Fibroblast of upper back skin (primary cell): ENCODE measurements at places on chromosomes 12 and 14.

DNA sequence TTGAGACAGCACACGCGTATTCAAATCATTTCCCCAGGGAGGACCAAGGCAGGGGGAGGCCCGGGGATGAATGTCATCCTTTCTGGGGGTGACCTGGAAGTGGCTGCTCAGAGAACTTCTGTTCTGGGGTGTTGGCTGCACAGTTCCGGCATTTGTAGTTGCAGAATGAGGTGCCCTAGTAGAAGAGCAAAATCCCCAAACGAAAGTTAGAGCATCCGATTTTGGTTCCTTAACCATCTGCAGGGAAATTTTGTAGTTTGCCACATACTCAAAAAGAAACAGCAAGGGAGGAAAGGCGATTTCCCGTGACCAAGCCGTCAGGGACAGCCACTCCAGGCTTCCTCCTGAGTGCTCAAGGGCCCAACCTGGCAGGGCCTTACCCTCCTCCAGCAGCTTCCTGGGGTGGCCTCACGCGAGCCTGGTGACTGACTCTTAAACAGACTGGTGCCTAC lies 13.0 kb upstream of the TRAF3 start:
- no peak for DNase-seq

DNA sequence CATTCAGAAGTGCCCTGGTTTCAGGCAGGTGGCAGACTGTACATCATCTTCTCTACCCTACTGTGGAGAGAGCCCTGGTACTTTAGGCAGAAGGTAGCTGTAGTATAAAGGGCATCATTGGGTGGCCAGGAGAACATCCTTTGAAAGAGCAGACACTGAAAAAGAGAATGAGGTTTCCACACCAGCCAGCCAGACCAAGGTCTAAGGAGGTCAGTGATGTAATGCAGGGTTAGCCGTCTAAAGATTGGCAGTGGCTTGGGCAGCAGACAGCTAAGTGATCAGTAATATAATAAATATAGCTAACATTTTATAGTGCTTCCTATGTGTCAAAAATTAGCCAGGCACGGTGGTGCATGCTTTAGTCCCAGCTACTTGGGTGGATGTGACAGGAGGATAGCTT lies 12.0 kb downstream of the ZBTB25 start:
- DNase-seq: no peak

DNA sequence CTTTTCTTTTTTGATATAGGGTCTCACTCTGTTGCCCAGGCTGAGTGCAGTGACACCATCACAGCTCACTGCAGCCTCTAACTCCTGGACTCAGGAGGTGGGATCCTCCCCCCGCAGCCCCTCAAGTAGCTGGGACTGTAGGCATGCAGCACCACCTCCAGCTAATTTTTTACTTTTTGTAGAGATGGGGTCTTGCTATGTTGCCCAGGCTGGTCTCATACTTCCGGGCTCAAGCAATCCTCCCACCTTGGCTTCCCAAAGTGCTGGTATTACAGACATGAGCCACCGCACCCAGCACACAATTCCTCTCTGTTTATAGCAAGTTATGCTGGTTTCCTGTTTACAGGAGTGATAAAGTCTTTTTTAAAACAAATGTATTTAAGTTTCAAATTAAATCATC lies 39.5 kb upstream of the HIF1A start:
- no peak for DNase-seq

DNA sequence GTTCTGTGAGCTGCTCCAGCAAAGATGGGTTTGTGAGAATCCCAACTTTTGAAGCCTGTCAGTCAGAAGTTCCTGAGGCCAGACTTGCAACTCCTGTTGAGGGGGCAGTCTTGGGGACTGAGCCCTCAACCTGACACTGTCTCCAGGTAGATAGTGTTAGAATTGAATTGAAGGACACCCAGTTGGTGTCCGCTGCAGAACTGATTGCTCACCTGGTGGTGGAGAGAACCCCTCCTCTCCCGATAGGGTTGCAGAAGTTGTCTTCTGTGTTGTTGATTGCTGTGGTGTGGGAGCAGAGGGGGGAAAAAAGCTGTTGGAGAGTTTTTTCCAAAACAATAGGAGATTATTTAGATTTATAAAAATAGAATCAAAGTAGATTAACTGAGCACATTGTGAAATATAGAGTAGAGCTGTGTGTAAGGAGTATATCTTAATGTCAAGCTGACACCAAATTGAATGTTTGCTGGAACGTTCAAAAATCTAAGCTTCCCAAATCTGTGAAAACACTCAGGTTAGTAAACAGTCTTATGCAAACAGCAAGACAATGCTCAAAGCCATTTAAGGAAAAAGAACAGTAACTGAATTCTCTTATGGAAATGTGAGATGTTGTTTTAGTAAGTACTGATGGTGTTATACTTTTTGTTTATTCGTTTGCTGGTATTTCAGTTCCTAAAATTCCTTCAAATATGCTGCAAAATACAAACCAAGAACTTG lies 18.6 kb downstream of the HIF1A start:
- no peak for DNase-seq

GRCh38 chr14:81315341-81315740 lies 84.8 kb downstream of the STON2 start:
- DNase-seq: no peak

GRCh38 chr12:10847744-10848143 lies 1.5 kb downstream of the PRR4 start:
- no peak for DNase-seq

DNA sequence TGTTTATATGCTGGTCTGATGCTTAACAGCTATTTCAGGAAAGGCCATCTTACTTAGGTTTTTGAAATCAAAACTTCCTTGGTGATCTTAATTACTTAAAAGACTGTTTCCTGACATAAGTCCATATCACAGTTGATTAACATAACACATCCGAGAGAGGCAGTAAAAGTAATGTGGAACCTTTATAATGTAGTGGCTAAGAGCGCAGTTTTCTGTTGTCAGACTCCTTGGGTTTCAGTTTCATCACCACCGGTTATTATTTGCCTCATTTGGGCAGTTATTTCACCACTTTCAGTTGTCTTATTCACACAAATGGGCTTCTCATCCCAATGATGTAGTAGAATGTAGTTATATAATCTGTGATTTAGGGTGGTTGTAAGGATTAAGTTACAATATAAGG lies 30.9 kb downstream of the TBC1D15 start:
- no peak for DNase-seq

- DNase-seq: no peak
Measured at GRCh38 chr14:72714871-72715214, 179.1 kb downstream of the DPF3 start.

- no peak for DNase-seq
Measured at GRCh38 chr14:20834899-20835298, 32.3 kb upstream of the RNASE1 start.

DNA sequence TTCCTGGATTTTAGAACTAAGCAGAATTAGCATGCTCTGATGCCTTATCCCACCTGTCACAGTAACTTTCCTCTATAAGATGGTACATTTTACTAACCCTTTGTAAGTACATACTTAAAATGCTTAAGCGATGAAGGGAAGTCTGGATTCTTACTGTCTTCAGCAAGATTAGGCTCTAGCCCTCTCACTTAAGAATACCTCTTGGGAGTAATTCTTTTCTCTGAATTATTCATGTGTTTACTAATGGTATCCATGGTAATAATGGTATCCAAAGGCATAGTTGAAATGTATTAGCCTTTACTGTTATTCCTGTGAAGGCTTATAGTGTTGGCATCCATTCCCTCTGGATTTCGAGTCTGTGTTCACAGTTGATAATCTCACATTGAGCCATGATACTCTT lies 176.9 kb downstream of the MON2 start:
- DNase-seq: peak; percentile 78

GRCh38 chr14:105449276-105450122 lies 25.1 kb upstream of the CRIP2 start:
- DNase-seq: no peak

- DNase-seq: no peak
Measured at GRCh38 chr14:105304565-105304964, 3.8 kb upstream of the BRF1 start.
